ENCODE measurements at places on chromosomes 7 and 10.

GRCh38 chr7:50092579-50093491 lies at the start of gene ZPBP:
TSS of gene ZPBP (minus strand) at chr7:50093246. CDS start at chr7:50093194, 52 bp downstream.
- peak; percentile 33 for DNase-seq

GRCh38 chr10:14583252-14583651 lies 191.4 kb downstream of the FAM107B start:
- no peak for DNase-seq

- DNase-seq, result no peak
Measured at GRCh38 chr7:7567898-7568531, 1.3 kb downstream of the MIOS start.

DNA sequence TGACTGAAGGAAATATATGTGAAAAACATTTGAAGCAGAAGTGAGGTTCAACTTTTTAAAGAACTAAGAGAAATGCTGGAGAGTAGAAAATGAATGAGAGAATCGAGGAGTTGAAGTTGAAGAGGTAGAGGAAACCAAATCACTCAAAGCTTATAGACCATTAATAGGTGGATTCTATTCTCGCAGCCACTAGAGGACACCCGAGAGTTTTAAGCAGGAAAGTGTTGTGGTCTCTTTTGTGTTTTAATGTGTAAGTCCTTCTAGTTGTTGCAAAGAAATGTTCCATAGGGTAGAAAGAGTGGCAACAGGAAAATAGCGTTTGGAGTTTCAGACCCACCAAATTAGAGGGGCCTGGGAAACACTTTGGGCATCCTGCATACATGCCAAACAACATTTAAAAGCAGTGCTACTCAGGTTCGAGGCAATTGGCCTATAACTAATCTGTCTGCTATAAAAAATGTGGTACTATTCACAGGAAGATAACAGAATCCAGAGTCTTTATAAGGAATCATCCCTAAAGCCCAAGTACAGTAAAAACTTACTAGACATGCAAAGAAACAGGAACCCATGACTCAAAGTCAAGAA lies 75.3 kb upstream of the TAS2R16 start:
- DNase-seq, result peak; percentile 35

DNA sequence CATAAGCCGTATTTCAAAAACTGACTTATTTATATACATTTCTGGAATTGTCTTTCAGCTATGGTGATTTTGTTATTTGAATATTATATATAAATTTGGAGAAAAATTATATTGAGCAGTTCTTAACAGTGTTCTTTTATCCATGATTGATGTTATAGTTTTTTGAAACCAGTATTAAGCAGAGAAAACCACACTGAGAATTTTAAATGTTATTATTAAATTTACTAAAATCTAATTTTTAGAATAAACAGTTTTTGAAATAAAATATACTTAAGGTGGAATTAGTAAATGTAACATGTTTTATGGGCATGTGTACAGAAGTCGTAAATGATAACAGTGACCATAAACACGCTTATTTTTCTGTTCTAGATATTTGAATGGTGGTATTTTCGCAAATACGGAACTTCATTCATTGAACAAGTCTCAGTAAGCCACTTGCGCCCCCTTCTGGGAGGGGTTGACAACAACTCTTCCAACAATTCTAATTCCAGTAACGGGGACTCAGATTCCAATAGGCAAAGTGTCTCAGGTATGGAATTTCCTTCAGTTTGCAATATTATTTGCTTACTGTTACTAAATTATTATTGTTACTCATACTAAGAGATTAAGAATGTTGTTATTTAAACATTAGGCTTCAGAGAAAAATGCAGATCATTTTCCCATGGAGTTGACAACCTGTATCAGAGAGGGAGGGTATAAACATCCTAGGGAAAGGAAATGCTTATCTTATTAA lies 166.1 kb downstream of the ST7 start:
- DNase-seq, result peak; percentile 51

GRCh38 chr7:152597507-152597906 lies 78.4 kb downstream of the XRCC2 start:
- DNase-seq, result peak; percentile 24

- DNase-seq, result peak; percentile 76
Measured at GRCh38 chr7:70416986-70417655, 714.8 kb upstream of the GALNT17 start.

- DNase-seq, result no peak
Measured at GRCh38 chr7:106740806-106741205, 79.8 kb upstream of the CCDC71L start.

GRCh38 chr7:142383841-142384492 lies 126.1 kb upstream of the PRSS58 start:
- no peak for DNase-seq

GRCh38 chr7:66666313-66666952 lies 37.8 kb downstream of the KCTD7 start:
- DNase-seq, result no peak

DNA sequence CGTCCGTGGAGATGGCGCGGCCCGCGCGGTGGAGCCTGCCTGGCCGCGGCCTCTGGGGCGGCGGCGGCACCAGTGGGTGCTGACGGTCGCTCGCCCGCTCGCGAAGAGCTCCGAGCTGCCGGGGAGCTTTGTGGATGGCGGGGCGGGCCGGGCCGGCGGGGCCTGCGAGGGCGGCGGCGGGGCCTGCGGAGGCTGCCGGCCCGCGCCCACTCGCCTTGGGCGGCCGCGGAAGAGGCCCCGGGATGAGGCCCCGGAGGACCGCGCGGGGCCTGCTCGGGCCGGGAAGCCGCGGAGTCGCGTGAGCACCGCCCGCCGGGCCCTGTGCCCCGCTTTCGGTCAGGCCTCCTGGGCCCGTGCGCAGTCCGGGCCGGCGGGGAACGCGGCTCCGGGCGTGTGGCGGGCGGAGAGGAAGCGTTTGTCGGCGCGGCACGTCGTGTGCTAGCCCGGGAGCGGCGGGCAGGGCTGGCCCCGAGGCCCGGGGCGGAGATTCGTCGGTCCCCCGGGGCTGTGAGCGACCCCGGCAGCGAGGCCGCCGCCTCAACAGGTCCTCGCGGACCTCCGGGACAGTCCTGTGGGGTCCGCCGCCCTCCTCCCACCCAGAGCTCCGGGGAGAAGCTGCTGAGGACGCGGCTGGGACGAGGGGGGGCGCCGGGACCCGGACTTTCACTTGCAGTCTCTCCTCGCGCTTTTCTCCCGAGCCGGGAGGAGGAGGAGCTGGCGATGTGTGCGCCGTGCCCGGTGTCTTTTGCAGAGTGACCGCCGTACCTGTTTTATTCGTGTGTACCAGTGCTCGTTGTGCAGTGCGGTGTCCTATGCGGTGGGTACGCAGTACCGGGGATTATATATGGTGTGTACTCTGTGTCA lies 578 bp downstream of the ZMYND11 start:
- DNase-seq, result peak; percentile 71

- no peak for DNase-seq
Measured at GRCh38 chr10:16184096-16184597, 252.7 kb upstream of the PTER start.

GRCh38 chr10:127498087-127498486 lies 51.0 kb upstream of the NPS start:
- no peak for DNase-seq

- no peak for DNase-seq
Measured at GRCh38 chr10:114679552-114679951, 21.5 kb upstream of the ABLIM1 start.

DNA sequence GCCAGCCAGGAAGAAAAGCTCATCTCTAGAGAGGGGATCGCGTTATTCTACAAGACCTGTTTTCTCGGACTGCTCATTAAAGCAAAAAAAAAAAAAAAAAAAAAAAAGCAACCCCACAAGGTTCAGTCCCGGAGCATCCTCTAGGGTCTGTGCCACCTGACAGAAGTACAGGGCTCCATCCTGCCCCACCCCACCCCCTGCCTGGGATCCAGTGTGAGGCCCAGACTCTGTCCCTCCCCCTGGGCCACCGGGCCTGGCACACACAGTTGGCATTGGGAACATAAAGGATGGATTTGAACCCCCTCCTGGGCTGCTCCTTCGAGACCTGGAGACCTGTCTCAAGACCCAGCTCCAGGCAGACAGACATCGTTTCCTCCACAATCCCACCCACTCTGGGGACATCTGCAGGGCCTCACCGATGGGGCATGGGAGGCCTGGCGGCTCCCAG lies 688 bp downstream of the ORAI2 start:
- DNase-seq, result peak; percentile 52

DNA sequence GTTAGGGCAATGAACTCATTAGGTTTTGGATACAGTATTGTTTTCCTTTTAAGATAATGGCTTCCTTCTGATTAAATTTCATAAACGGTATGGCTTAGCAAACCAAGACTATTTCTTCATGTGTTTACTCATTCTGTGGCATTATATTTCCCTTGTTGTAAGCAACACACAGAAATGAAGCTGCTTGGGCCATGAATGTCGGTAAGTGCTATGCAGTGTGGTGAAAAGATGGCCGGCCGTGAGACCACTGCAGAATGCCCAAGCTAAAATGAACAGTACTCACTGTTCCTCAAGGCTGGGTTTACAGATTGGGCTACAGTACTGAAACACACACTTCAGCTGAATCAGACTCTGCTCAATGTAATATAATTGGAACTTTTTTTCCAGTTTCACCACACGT lies 8.1 kb downstream of the APBB1IP start:
- DNase-seq, result no peak

GRCh38 chr10:127740596-127740995 lies 3.6 kb downstream of the FOXI2 start:
- no peak for DNase-seq

DNA sequence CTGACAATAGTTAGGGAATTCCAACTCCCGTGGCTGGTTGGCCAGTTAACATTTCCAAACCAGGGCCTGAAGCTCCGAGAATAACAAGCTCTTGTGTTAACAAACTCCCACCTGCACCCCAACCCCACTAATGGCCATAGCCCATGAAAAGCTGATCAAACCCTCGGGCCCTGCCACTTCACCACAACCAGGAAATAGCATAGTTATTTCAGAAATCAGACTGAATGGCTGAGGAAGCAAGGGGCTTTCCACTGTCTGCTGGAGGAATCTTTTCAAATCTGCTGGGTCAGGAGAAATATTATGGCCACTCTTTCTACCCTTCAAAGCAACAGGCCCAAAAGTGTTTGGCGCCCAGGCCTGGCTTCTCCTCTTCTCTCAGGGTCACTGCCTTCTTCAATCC lies 145.6 kb downstream of the GLCCI1 start:
- DNase-seq, result no peak

DNA sequence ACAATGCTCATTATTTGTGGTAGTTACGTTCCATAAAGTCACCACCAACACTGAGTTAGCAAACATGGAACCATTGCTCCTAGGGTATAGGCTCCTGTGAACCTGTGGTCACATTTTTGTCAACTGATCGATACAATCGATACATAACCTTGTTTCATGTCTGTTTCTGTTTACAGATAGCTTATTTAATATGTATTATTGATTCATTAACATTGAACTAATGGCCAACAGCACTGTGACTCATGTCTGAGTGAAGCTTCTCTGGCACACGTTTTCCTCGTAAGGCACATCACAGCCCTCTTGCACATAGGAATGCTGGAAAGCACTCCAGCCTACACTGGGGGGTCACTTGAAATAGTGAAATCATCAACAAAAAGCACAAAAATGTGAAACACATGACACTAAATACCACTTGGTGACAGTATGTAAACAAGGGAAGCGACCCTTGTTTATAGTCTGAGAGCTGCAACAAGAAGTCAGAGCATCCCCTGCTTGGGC lies 27.0 kb downstream of the GHRHR start:
- no peak for DNase-seq

Measured in D341Med (cell line).